ENCODE measurements at places on chromosomes 6 and 20.

DNA sequence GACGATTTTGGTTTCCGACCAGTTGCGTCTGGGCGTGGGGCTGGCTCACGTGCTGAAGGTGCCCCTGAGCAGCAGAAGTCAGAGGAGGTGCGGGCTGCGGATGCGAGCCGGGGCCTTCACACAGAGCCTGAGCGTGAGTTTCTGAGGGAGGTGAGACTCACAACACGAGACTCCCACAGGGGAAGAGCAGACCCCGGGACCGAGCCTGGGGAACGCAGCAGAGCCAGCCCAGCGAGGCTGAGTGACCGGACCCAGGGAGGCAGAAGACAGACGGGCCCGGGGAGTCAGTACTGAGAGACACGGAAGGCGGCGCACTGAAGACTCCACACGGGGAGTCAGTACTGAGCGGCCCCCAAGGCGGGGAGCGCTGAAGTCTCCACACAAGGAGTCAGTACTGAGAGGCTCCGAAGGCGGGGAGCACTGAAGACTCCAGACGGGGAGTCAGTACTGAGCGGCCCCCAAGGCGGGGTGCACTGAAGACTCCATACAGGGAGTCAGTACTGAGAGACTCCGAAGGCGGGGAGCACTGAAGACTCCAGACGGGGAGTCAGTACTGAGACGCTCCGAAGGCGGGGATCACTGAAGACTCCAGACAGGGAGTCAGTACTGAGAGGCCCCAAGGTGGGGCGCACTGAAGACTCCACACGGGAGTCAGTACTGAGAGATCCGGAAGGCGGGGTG is 77.8 kb downstream of the DLL1 start:
- DNase-seq = no peak

DNA sequence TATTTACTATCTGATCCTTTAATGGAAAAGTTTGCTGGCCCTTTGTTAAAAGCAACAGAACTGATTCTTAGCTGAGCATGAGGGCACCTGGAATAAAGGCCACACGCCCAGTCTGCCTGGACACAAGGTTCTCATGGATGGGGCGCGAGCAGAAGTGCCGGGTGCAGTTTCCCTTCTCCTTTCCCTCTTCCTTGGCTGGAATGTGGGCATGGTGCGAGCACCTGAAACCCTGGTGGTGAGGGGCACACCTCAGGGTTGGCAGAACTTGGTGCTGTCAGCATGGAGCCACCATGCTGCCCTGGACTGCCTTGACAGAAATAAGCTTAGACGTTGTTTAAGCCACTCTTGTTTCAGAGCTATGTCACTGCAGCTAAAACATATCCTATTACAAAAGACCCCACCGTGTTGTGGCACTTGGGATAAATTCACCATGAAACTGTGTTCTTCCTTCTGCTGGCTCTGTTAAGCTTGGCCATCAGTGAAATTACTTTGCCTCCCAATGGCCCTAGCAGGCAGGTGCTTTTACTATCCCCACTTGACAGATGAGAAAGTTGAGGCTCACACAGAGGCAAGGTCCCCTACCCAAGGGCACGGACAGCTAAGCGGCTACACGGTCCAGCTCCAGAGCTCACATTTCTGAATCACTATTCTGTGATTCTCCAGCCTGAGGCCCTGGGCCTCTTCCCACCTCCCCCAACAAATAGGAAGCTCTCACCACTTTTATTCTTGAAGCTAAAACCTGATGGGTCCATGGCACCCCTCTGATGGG is 115.9 kb downstream of the PREX1 start:
- no peak for DNase-seq

- DNase-seq = no peak
Measured at GRCh38 chr6:105746130-105746505, 340.0 kb upstream of the PRDM1 start.

GRCh38 chr20:34791289-34792020 is 34.0 kb downstream of the NCOA6 start:
- DNase-seq = peak; percentile 7
